GM19239 (cell line): ENCODE measurements at places on chromosomes 1 and 21.
A peak's percentile ranks its signal among the peaks of the same experiment; 100 is the strongest.

- DNase-seq, result no peak
Measured at GRCh38 chr1:36783475-36783874, 250.8 kb downstream of the GRIK3 start.

DNA sequence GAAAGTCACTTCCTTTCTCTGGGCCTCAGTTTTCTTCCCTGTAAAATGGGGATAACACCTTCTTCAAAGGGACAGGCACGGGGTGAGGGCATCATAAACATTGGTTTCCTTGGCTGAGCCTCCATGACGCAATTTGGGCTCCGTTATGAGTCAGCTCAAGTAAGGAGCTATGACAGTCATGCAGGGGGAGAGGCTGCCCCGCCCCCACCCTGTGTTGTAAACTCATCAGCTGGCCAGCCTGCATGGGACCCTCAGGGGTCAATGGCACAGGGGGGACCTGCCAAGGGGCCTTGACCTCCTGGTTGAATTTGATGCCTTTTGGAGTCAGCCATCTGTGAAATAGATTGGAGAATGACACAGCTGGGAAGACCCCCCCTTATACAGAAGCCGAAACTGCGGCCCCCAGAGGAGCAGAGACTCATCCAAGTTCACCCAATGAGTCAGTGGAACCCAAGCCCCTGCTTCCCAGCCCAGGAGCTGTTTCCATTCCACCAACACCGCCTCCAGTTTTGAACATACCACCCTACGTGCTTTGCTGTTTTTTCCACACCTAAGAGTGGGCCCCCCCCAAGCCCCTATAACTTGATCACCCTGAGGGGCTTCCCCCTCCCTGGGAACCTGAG lies 36.8 kb upstream of the RUNX3 start:
- DNase-seq, result no peak

GRCh38 chr1:205015241-205015640 lies 27.8 kb upstream of the CNTN2 start:
- no peak for DNase-seq

GRCh38 chr21:16070207-16070651 lies 340.4 kb downstream of the USP25 start:
- DNase-seq, result no peak

- DNase-seq, result no peak
Measured at GRCh38 chr1:5793516-5793915, 198.7 kb downstream of the NPHP4 start.

- DNase-seq, result no peak
Measured at GRCh38 chr1:20093940-20094391, 24.0 kb downstream of the PLA2G5 start.

- no peak for DNase-seq
Measured at GRCh38 chr1:227328405-227329019, 10.2 kb upstream of the CDC42BPA start.

DNA sequence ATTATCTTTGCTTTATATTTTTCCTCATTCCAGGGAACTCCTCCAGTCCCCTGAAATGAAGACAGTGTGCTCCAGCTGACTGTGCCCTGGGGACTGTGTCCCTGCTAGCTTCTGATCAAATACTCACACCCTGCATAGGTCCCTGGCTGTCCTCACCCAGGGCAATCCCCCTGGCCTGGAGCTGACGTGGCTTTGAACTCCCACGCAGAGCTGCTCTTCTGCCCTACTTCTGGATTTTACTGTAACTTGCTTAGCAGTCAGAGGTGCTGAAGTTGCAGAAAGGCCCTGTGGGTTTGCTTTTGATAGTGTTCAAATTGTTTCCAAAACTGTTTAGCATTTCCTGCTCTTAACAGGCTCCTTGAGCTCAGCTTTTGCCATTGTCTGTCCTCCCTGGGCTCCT lies 186.5 kb downstream of the FASLG start:
- DNase-seq, result no peak

GRCh38 chr1:176574756-176575155 lies 111.8 kb downstream of the PAPPA2 start:
- no peak for DNase-seq

GRCh38 chr1:96338622-96339021 lies 383.0 kb upstream of the PTBP2 start:
- no peak for DNase-seq

DNA sequence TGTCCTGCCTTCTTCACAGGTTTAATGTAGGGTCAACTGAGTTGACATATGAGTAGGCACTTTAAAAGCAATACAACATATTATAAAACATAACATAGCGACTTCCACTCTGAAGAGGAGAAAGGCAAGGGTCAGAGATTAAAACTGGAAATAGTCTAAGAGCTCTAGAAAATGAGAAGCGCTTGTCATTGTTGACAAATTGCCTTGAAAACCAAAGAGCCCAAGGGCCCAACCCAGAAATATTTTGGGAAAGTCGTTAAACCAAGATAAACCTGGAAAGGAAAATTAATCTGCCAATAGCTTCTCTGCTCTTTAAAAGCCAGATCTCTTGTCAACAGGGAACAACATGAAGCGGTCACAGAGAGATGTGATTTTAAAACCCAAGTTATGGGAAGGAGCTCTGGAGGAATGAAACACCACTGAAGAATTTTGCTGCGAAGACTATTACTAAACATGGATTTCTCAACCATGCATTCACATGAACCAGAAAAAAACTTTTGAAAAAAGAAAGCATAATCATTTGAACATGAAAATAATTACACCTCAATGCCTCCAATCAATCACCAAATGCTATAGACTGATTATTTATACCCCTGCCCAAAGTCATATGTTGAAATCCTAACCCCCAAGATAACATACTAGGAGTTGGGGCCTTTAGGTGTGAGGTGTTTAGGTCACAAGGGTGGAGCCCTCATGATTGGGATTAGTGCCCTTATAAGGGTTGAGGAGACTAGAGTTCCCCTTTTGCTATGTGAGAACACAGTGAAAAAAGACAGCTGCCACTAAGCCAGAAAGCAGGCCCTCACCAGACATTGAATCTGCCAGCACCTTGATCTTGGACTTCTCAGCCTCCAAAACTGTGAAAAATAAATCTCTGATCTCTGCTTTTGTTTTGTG lies 33.0 kb upstream of the MTF1 start:
- DNase-seq, result no peak

DNA sequence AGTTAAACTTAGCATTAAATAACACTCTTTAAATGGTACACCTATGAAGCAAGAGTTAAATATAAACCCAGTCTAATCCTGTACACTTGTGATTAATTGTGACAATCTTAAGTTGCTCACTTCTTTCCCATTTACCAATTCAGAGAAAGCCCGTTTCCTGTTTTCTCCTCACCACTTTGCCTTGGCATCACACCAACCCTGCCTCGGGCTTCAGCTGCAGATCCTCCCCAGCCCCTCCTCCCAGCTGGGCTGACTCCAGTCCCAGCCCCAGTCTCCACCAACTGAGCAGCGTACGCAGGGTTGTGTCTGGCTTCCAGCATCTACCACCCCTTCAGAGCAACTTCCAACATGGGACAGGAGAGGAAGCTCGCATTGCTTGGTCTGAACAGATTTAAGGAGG lies 4.1 kb downstream of the PYCR2 start:
- DNase-seq, result no peak

- DNase-seq, result no peak
Measured at GRCh38 chr1:53365437-53366063, 37.7 kb upstream of the LRP8 start.

- DNase-seq, result no peak
Measured at GRCh38 chr21:42613756-42614155, 39.7 kb upstream of the PDE9A start.

- no peak for DNase-seq
Measured at GRCh38 chr21:41847066-41847804, 31.9 kb downstream of the PRDM15 start.

DNA sequence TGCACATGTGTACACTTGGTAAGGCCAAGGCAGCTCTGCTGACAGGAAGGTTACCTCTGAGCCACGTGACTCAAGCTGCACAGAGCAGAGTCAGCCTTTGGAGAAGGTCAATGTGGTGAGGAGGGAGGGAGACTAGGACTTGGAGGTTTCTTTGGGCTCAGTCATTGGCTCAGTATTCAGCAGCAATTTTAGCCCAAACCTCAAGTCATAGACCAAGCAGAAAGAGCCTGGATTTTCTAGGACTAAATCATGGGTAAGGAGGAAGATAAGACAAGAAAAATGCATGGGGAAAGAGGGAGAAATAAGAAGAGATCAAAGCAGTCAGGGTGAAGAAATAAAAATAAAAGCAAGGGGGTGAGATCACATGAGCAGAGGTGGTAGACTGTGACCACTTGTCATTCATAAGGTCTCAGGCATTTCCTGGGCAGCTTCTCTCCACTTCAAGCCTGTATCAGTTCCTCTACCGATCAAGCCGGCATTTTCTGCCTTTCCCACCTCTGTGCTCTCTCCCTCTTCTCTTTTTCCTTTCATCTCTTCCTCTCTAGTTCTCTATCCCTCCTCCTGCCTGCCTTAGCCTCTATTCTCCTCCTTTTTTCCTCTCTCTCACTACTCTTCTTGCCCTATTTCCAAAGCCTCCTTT lies 51.7 kb upstream of the DUSP10 start:
- no peak for DNase-seq

GRCh38 chr1:152774875-152775274 lies at the start of gene LCE1F:
LCE1F (plus strand) TSS chr1:152775140; CDS start chr1:152776372, 1,232 bp downstream.
- no peak for DNase-seq

GRCh38 chr1:70061231-70061630 lies 144.1 kb downstream of the LRRC40 start:
- no peak for DNase-seq

DNA sequence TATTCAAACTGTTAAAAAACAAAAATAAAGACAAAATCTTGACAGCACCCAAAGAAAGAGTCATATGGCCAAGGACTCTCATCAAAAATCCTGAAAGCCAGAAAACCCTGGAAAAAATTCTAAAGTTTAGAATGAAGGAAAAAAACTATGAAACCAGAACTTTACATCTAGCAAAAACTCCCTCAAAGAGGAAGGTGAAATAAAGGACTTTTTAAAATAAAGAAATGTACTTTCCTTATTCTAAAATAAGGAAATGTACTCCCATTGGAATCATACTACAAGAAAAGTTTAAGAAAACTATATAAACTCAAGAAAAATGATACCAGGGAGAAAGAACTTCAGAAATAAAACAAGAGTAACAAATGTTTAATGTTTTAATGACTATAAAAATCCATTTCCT lies 206.3 kb downstream of the KCNT2 start:
- DNase-seq, result no peak

DNA sequence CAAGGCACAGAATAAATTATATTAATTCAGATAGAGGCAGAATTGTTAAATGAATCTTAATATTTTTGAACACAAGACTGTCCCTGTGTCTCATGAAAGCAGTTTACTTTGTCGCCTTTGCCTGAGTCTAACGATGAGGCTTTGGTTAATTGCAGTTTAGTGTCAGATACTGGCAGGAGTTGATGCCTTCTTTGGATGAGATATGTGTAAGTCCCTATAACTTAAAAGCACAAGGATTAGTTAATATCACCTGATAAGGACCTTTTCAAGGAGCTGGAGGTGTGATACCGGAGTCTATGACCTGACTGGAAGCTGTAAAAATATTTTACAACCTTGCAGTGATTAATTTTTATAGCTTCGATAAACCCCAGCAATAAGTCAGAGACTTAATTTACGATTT lies 2.0 kb upstream of the SIKE1 start:
- DNase-seq, result no peak

DNA sequence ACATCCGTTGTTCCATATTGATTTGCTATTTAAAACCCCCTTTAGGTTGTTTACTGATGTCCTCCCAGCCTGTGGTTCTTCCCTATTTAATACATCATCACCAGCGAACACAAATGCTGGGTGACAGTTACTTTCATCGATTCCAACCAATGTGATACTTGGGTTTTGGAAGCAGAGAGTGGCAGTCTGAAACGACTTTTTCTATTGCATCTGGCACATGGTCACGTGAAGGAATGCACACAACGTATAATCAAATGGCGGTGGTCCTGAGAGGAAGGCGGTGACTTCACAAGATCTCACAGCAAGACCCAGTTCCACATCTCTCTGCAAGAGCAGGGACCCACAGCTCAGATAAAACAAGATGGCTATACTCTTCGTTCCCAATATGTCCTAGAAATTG lies 213.9 kb downstream of the DSCAM start:
- no peak for DNase-seq

DNA sequence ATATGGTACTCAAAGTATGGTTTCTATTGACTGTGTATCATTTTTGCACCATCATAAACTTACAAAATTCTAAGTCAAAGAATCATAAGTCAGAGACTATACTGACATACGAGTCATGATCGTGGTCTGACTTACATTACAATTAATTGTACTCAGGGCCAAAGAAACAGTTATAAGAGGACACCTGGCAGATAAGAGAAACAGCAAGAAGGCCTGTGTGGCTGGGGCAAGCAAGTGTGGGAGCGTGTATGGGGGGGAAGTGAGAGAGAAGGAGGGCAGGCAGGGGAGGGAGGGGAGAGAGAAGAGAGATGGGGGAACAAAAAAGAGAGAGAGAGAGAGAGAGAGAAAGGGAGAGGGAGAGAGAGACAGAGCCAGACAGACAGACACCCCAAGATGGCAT lies 70.9 kb downstream of the RERE start:
- no peak for DNase-seq

- DNase-seq, result no peak
Measured at GRCh38 chr1:27005648-27006496, 6.8 kb downstream of the TENT5B start.

DNA sequence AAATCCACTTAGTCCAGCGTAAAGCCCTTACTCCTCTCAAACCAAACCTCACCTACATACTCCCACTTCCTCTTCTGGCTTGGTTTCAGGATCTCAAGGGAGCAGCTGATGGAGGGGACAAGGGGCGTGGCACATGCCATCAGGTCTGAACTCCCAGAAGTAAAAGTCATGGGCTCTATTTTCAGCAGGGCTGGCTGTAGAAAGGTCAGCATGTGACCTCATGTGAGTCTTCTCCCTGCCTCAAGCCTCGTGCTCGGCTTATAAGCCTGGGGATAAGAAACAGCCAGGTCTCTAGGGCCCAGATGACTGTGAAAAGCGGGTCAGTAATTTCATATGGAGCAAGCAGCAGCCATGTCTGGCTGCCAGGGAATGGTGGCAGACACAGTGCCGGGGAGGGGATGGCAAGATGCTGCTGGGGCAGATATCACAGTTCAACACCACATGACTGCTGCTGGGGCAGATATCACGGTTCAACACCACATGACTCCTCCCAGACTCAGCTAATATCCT lies 227.9 kb downstream of the KCNH1 start:
- DNase-seq, result no peak

- no peak for DNase-seq
Measured at GRCh38 chr1:70818401-70818800, 229.2 kb downstream of the PTGER3 start.

- peak; percentile 36 for DNase-seq
Measured at GRCh38 chr1:204258213-204259115, 44.7 kb upstream of the GOLT1A start.

DNA sequence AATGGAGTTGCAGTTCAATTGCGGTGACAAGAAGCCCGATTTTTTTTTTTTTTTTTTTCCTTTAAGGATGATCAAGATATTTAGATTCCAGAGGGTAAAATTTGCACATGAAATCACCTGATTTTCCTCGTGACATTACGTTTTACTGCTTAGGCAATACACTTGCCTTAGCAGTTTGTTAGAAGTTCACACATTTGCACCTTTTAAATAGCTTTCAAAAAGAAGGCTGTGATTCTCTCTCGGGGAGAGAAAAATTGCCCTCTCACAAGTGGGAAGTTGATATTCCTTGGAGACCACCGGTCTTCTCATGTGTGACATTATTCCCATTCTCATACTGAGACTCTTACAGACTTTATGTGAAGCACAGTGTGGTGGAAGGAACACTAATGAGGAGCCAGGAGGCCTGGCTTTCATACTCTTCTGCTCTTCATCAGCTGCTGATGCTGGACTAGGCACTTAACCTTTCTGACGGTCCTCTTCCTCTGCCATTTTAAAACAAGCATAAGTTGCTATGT lies 69.8 kb upstream of the HSPA13 start:
- no peak for DNase-seq
